ENCODE measurements at places on chromosomes 7 and 10. TPM values are rescaled to one million over a fixed set of nuclear protein-coding genes. Genes with fewer than 3 reads are reported as not detected.

TRPV5 gene
- not detected for polyA plus RNA-seq

CUL1 gene
- 17.5 TPM for polyA plus RNA-seq

DNA sequence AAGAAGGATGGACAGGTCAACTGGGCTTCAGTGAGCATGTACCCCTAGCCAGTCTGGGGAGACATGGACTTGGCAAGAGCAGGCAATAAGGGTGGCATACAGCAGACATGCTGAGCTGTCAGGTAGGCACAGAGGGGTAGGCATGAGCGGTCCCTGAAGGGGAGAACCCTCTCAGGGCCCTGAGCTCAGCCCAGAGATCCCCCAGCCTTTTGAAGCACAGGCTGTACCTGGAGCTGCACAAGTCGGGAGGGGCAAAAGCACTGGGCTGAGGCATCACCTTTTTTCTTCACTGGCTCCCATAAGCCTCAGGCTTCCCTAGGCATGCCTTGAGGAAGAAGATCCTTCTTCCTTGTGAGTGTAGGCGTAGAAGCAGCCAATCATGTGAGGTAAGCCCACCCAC lies 42.3 kb downstream of the ZNF727 start:
- no peak for DNase-seq

- no peak for DNase-seq
Measured at GRCh38 chr7:135784013-135784412, 35.4 kb upstream of the FAM180A start.

DNA sequence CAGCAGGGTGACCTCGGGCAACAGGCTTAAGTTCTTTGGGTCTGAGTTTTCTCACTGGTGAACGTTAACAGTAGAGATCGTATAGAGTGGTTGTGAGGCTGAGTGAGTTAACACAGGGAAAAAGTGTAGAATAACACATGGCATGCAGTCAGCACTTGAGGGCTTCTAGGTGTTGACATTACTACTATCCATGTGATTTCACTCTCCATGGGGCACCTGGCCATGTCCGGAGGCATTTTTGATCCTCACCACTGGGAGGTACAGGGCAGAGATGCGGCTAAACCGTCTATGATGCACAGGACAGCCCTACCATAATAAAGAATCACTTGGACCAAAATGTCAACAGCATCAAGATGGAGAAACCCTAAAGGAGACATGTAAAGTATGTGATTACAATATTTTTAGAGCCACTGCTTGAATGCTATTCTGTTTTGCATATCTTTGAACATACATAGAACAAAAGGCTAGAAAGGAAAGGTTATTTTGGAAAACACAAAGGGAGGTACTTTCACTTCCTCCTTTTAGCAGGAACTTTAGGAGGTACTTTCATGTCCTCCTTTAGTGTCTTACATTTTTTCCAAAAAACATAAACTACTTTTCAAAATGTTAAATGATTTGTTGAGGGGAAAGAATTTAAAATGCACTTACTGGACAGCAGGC lies 44.3 kb downstream of the NOD1 start:
- no peak for DNase-seq

ADCY1 gene
- polyA plus RNA-seq, result 1.0 TPM

- no peak for DNase-seq
Measured at GRCh38 chr10:38605153-38605661, 511.1 kb downstream of the ZNF37A start.

DNA sequence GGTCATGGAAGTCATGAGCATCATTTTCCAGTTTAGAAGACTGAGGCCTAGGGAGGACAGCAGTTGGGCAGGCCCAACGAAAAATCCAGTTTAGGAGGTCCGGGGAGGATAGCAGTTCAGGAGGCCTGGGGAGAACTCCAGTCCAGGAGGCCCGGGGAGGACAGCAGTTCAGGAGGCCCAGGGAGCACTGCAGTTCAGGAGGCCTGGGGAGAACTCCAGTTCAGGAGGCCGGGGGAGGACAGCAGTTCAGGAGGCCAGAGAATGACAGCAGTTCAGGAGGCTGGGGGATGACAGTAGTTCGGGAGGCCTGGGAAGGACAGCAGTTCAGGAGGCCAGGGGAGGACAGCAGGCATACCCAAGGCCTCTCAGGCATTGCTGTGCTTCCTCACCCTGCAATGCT lies 453.4 kb downstream of the LRMDA start:
- DNase-seq, result no peak

DNA sequence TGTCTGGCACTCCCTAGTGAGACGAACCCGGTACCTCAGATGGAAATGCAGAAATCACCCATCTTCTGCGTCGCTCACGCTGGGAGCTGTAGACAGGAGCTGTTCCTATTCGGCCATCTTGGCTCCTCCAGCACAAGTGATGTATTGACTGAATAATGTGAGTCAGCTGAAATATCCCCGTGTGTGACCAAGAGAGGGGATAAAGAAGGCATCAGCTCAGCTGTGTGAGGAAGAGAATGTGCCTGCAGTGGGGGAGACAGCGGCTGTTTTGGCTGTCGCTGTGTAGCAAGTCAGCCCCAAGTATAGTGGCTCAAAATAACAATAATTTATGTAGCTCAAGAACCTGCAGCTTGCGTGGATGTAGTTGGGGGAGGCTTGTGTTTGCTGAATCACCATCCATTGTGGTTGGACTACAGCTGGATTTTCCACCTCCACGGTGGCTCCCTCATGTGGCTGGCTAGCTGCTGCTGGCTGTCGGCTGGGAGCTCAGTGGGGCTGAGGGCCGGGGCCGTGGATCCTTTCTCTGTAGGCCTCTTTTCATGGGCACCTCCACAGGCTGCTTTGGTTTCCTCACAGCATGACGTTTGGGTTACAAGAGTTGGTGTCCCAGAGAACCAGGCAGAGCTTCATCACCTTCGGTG lies 434.5 kb downstream of the CCSER2 start:
- no peak for DNase-seq

DNA sequence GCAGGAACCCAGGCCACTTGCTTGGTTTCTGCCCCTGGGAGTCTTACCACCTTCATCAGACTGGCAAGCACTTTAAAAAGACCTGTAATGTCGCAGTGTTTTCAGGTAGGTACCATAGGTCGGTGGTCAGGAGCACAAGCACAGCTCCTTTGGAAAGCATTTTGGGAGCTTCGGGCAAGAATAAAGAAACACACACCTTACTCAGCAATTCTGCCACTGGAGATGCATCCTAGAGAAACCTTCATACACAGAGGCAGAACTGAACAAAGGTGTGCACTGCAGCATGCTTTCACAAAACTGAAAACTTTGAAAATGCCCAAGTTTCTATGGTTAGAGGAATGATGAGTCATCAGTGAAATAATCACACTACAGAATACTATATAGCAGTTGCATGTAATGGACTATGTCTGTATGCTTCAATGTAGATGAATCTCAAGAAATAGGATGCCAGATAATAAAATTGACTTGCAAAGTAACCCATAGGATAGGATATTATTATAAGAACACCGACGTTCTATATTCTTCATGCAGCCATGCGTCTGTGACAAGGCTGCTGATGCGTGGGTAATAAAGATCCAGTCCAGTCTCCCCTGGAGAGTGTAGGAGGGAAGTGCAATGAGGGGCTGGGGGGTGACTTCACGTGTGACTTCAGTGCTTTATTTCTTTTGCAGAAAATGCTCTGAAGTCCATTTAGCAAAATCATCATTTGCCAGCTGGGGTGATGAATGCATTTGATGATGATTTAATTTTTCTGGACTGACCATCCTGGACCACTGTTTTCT lies 309.5 kb downstream of the WDR37 start:
- no peak for DNase-seq

VAX1 gene
- polyA plus RNA-seq, result not detected

ANKRD7 gene
- polyA plus RNA-seq, result 1.2 TPM

- no peak for DNase-seq
Measured at GRCh38 chr7:67518580-67518979, 521.9 kb downstream of the TYW1 start.

GRCh38 chr7:113367041-113367586 lies 248.8 kb upstream of the SMIM30 start:
- DNase-seq, result no peak

SLIT1 gene
- 2.8 TPM for polyA plus RNA-seq

DNA sequence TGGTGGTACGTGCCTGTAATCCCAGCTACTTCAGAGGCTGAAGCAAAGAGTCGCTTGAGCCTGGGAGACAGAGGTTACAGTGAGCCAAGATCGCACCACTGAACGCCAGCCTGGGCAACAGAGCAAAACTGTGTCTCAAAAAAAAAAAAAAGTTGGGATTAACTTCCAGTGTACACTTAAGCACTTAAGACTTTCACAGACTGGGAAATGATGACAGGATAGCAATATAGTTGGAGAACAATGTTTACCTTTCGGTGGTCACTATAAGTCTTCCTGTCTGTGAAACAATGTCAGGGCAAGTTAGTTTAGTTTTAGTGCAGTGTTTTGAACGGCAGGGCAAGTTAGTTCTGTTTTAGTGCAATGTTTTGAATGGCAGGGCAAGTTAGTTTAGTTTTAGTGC lies 130.2 kb downstream of the TPST1 start:
- no peak for DNase-seq

DNA sequence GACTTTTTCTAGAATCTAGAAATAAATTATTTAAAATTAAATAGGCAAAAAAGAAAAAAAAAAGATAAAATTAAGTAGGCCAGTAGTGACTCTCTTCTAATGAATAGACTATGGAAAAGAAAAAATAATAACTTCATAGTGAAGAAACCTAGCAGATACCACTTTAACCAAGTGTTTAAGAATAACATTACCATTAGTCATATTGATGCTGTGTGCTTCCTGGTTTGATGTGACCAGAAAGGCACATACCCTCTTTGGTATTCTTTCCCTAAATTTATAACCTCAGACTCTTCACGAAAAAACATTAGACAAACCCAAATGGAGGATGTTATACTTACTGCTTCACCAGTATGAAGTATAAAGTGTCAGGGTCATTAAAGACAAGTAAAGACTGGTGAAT lies 42.6 kb downstream of the KIF20B start:
- DNase-seq, result no peak

DNA sequence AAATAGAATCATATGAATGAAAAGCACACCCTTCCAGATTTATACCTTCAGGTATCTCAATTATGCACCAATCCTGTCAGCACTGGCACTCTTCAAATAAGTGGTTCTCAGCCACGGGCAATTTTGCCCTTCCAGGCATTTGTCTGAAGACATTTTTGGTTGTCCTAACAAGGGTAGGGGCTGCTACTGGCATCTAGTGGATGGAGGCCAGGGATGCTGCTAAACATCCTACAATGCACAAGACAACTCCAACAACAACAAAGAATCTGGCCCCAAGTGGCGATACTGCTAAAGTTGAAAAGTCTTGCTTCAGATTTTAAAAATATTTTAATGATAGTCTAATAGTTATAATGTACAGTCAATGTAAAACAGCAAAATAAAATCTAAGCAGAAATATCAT lies 16.1 kb downstream of the CCDC186 start:
- DNase-seq, result no peak

DNA sequence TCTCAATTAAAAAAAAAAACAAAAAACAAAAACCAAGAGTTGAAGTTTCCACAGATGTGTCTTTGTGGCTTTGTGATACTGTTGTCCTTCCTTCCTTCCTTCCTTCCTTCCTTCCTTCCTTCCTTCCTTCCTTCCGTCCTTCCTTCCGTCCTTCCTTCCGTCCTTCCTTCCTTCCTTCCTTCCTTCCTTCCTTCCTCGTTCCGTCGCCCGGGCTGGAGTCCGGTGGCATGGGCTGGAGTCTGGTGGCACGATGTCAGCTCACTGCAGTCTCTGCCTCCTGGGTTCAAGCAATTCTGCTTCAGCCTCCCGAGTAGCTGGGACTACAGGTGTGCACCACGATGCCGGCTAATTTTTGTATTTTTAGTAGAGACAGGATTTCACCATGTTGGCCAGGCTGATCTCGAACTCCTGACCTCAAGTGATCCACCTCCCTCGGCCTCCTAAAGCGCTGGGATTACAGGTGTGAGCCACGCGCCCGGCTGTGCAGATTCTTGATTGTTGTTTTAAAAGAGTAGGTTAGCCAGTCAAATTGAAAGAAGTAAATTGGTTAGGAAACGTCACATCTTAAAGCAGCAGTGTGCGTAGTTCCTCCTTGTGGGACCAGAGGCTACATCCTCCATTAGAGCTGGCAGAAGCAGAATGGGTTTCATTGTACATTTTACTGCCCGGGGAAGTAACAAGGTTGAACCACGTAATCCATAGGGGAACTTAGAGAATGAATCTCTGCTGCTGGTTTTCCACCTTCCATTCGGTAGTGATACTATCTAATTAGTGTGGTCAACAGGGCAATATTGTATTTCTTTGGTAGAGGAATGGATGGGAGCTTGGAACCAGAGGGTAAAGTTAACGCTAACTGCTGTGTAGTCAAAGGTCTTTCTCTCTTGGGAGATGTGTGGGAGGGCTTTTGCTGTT lies 20.6 kb downstream of the DNAJB6 start:
- no peak for DNase-seq

- no peak for DNase-seq
Measured at GRCh38 chr7:13017333-13017857, 330.0 kb downstream of the ARL4A start.

DNA sequence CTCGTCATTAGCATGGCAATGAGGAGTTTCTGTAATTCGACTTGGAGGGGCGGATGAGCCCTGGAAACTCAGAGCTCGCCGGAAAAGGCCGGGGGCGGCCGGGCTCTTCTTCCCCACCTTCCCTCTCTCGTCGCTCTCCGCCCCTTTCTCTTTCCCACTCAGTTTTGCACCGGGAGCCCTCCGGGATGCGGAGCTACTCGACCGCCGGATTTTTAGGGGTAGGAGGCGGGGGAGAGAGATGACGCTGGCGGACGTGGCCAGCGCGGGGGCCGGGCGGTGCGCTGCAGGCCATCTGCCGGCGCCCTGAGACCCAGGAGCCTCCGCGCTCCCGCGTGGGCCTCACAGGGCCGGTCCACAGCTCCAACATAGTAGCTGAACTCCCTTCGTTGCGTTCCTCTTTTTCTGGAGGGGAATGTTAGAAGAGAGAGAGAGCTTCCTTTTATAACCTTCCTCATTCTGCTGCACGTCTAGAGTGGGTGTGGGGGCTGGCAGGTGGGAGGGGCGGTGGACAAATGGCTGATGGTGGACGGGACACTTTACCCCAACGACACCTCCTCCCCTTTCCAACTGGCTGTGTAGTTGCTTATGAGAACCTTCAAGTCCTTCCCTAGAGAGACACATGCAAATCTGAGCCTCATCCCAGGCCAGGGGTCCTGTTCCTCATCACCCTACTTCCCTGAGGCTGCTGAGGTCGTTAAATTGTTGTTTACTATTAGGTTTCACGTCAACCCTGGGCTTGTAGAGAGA lies 1.1 kb upstream of the HOXA1 start:
- no peak for DNase-seq

GRCh38 chr7:14858410-14858809 lies 44.1 kb downstream of the DGKB start:
- DNase-seq, result no peak

- no peak for DNase-seq
Measured at GRCh38 chr7:4745971-4746919, 29.2 kb upstream of the AP5Z1 start.

- DNase-seq, result no peak
Measured at GRCh38 chr7:152633504-152633903, 42.4 kb downstream of the XRCC2 start.

PLXNA4 gene
- polyA plus RNA-seq, result 0.19 TPM

UCN3 gene
- 17.2 TPM for polyA plus RNA-seq

CUEDC2 gene
- 27.1 TPM for polyA plus RNA-seq

PAOX gene
- 6.4 TPM for polyA plus RNA-seq
